Sigmoid colon (tissue), 7 donors: ENCODE measurements at places on chromosomes 7 and 10. TPM values are rescaled to one million over a fixed set of nuclear protein-coding genes. Genes with fewer than 3 reads are reported as not detected.

The NME8 gene
- total RNA-seq = 0.36 TPM

DNA sequence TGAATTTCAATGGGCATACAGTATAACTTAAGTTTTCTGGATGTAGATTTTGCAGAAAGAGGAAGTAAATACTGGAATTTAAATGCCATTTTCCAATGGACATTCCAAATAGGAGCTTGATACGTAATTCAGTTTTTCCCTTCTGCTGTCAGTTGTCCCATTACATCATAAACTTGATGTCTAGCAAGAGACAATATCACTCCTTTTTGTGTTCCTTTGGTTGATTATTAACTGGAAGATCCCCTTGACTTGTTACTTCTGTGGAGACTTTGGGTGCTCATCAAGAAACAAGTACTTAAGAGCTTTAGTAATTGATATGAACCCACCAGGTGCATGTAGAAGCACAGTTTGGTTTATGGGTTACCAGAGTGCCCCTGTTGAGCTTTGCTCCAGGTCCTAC is 116.1 kb downstream of the ST7 start:
- no peak for DNase-seq

The SKIDA1 gene
- 0.82 TPM for total RNA-seq

The PSMG3 gene
- total RNA-seq = 44.9 TPM

GRCh38 chr7:149293946-149294633 is 32.1 kb downstream of the ZNF783 start:
- DNase-seq = no peak

DNA sequence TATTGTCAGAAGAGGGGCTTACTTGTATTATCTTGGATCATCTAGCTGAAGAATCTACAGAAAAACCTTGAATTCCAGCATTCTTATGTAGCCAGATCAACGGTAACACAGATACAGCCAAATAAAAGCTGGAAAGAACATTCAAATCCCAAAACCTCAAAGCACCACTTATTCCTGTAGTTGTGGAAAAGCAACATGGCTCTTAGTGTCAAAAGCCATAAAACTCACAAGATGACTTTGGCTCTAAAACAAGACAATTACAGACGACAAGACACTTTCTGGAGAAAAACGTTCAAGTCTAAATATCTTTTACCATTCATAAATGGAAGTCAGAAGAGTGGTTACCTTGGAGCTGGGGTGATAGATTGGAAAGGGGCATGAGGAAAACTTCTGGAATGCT is 173.0 kb downstream of the HERPUD2 start:
- no peak for DNase-seq

The CNTNAP2 gene
- 1.9 TPM for total RNA-seq

The MDH2 gene
- 90.3 TPM for total RNA-seq

DNA sequence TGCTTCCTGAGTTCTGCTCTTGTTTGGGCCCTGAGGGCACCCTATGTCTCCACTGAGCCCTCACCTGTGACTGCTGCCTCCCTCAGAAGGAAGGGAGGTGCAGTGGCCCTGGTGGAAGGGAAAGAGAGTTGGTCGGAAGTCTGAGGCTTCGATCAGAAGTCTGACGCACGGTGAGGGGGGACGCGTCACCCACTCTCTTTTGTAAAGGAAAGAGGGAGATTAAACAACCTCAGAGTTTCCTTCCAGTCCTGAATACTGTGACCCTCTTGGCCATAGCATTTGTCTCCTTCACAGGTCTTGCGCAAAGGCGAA is 31.4 kb upstream of the TRIM8 start:
- DNase-seq = peak; percentile 55
